ENCODE measurements at places on chromosomes 2 and 18.

GRCh38 chr2:127386764-127387654 is 766 bp downstream of the MAP3K2 start:
- peak; percentile 95 for DNase-seq

GRCh38 chr2:237234268-237234667 is 148.6 kb downstream of the COPS8 start:
- no peak for DNase-seq

DNA sequence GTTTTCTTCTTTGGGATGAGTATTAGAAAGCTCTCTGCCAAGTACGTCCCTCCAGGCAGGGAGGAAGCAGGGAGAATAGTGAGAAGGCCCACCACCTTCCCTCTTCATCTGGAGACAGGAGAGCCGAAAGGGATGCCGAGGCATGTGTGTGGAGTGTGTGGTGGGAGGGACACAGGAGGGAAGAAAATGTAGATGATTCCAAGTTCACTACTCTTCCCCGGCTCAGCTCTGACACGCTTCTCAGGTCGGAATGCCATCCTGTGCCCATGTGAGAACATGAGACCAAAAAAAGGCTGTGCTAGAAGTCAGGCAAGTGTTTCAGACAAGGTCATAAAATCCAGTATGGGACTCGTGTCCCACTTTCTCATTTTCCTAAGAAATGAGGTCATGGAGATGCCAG is 47.4 kb downstream of the GYPC start:
- DNase-seq, result no peak

GRCh38 chr2:69227716-69228115 is 159.3 kb downstream of the GFPT1 start:
- DNase-seq, result no peak

GRCh38 chr18:48090702-48091101 is 160.2 kb upstream of the SMAD2 start:
- no peak for DNase-seq

- DNase-seq, result no peak
These were observed 1106.3 kb upstream of the SLC39A10 start for GRCh38 chr2:194550702-194551101.

- no peak for DNase-seq
These were observed 1284.1 kb upstream of the GYPC start for GRCh38 chr2:125371867-125372266.

DNA sequence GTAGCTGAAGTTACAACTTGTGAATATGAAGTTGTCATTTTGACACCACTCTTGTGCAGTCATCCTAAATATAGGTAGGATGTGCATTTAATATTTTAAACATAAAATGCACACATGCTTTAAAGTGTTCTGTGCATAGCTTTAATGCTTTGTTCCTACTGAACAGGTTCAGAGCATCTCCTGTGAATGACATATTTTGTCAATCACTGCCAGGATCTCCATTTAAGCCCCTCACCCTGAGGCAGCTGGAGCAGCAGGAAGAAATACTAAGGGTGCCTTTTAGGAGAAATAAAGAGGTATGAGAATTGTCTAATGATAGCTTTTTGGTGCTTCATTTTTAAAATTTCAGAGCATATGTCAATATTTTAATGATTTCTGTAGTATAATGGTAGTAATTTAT is 14.7 kb downstream of the ERLEC1 start:
- no peak for DNase-seq

DNA sequence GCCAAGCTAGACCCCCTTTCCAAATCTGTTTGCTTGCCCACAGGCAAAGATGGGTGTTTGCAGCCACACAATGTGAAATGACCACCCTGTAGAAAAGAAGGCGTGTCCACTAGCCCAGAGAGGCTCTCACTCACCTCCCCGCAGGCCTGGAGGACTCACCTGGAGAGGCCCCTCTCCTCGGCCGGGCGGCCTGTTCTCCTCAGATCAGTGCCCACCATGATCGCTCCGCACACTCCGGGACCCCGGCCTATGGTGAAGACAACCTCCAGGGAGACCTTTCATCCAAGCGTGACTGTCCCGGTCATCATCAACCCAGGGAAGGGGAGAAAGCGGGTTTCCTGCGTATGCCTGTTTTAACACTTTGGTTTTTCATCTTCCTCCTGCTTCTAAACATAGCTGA is 328.7 kb upstream of the SALL3 start:
- no peak for DNase-seq

DNA sequence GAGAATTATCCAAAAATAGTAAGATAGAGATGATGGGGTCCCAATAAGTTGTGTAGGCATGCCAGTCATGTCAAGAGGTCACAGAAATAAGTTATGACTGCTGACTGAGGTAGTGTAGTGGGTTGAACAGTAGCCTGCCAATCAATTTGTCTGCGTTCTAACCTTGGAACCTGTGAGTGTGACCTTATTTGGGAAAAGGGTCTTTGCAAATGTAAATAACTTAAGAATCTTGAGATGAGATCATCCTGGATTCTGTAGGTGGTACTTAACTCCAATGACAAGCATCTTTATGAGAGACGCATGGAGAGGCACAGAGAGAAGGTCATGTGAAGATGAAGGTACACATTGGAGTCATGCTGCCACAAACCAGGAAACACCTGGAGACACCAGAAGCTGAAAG is 31.0 kb downstream of the ACVR1 start:
- no peak for DNase-seq

DNA sequence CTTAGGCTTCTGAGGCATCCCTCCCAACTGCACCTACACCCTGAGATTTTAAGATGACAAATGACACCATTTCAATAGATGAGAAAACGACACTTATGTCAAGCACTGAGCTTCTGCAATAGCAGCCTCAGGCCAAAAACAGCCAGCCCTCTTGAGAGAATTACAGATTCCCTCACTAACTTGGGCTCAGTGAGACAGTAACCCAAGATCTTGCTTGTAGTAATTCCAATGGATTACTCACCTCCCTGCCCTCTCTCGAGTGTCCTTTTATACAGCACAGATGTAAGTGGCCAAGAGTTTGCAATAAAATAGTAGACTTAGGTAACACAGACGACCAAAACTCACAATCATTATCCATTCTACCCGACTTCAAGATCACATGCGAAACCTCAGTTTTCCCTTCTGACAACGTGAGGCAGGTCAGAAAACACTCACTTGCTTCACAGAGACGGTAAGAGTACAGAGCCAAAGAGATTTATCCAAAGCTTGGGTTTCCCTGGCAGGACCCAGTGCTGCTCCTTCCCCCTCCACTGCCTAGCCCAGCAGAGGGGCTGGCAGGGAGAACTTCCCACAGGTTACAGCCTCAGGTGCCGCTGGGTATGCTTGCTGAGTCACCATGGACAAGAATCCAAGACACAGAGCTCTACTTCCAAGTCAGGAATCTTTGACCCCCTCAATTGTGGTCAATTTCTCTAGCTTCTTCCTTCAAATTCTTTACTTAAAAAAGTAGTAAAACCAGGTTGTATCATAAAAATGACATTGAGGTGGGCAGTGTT is 181.4 kb downstream of the MYO5B start:
- no peak for DNase-seq

DNA sequence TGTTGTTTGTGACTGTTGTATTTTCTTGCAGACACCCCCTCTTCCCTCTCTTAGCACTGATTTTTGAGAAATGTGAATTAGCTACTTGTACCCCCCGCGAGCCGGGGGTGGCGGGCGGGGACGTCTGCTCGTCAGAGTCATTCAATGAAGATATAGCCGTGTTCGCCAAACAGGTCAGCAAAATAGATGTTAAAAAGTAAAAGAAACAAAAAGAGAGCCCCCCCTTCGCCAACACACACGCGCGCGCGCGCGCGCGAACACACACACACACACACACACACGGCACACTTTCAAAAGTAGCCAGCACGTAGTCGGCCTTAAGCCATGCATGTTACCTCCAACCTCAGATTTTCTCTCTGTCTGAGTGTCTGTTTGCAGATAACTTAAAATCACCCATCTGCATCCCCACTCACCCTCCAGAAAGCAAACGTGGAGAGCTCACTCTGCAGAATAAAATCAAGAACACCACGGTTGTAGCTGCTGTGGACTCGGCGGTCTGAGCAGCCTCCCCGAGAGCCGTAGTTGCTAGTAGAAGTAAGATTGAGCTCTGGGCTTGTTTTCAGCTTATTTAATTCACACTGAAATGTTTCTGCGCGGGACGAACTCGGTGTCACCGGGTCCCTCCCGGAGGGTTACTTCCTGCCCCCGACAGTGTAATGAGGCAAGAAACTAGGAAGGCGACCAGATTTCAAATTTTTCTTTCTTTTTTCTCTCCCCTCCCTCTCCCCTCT is 5.1 kb downstream of the MEIS1 start:
- DNase-seq, result no peak

DNA sequence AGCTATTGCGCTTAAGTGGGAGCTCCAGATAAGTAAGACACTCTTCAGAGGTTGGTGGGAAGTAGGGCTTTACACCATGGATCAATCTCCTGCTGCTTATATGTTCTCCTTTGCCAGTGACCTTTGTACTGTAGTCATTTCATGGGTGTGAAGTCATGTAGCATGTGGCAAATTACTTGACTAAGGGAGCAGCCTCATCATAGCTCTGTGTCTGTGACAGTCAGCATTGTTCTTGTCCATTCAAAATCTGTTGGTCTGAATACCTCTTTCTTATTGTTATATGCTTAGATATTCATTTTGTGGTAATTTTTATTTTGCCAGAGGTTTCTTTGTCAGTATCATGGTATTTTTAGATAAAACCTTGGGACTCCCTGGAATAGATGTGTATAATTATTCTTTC is 18.2 kb downstream of the SLC4A1AP start:
- no peak for DNase-seq

DNA sequence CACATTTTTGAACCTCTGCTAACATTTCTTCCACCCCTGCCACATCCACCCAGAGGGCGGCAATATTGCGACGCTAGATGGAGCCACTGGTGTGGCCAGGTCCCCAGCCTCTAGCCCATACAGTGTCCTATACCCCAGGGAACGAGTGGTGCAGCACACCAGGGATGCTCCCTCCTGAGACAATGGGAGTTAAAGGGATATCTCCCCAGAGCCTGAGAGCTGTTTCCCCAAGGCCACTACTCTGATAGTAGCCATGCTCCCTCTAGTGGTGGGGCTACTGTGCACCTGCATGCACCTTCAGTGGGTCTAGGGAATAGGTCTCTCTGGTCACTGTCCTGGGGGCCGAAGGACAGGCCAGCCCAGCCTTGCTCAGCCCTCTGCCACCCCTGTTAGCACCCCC is 336.4 kb upstream of the FSHR start:
- peak; percentile 59 for DNase-seq

- no peak for DNase-seq
These were observed 31.6 kb downstream of the LIMS1 start for GRCh38 chr2:108565778-108566375.

GRCh38 chr2:10678225-10678624 is 11.6 kb downstream of the NOL10 start:
- no peak for DNase-seq

DNA sequence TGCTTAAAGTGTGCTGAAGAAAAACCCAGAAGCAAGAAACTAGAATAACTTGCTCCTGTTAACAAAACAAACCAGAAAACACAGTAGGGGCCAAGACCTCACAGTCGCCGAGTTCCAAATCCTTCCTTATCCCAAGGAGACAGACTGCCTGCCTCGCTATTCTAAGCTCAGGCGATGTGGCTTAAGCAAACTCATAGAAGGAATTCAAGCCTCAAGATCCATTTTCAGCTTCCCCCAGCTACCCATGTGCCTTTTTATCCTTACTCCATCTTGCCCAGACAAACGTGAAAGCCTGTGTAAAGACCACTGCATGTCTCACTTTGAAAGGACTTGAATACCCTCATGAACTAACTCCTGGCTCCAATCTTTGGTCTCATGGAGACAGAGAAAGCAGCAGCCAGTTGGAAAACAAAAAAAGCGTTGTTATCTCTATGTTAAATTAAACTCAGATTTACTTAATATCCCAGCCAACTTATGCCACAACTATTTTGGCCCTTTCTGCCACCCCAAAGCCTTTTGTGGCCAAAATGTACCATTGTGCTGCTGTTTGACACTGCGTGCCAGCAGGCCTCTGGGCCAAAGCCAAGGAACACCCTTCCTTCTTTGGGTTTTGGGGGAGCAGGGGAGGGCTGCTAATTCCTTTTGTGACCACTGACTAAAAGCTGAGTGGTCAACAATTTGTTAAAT is 123.2 kb upstream of the FZD5 start:
- DNase-seq, result no peak

DNA sequence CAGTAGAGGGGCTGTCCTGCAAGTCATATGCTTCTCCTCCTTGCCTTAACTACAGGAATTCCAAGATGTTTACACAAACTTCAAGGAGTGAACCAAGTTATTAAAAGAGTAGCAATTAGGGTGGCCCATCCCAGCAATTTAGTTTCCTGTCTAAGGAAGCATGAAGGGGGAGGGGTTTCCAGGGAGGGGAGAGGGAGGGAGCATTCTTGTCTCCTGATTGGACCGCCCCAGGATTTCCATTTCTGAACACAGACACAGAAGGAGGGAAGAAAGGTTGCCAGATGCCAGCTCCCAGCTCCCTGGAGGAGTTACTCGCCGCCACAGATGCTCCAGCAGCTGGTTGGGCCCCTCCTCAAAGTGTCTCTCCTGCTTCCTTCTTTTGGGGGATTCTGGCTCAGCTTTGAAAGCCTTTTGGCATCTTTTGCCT is 107.6 kb downstream of the TRIB2 start:
- no peak for DNase-seq

- no peak for DNase-seq
These were observed 9.5 kb downstream of the CERS6 start for GRCh38 chr2:168465594-168465993.

DNA sequence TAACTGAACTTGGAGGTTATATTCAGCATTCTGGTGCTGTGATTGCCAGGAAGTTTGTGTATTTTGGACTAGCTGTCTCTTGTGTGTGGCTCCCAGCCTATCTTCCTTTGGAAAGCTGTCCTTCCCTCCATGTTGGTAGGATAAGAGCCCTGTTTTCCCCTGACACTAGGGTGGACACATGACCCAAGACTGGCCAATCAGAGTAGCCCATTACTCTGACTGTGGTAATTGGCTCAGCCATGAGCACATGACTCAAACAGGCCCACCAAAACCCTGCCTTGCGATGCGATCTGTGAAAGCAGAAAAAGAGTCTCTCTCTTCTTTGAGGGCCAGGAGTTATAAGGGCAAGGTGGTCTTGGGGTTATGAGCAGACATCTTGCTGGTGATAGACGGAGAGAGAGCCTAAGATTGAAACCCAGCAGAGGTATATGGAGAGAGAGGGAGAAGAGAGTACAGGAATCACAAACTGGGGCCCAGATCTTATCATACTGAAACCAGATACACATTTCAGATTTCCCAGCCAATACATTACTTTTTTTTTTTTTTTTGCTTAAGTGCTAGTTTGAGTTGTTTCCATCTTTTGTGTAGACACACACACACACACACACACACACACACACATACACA is 45.3 kb upstream of the SERPINE2 start:
- DNase-seq, result no peak
